ENCODE measurements at places on chromosomes 1 and 21.

- DNase-seq, result no peak
Observed at GRCh38 chr1:155919801-155920200, 8.7 kb upstream of the RIT1 start.

DNA sequence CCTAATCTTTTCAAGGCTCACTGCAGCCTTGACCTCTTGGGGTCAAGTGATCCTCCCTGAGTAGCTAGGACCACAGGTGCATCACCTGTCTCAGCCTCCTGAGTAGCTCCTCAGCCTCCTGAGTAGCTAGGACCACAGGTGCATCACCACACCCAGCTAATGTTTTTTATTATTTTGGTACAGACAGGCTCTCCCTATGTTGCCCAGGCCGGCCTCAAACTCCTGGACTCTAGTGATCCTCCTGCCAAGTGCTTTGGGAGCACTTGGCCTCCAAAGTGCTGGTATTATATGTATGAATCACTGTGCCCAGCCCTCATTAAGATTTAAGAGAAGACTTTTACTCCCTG lies 58.5 kb upstream of the S1PR1 start:
- no peak for DNase-seq

DNA sequence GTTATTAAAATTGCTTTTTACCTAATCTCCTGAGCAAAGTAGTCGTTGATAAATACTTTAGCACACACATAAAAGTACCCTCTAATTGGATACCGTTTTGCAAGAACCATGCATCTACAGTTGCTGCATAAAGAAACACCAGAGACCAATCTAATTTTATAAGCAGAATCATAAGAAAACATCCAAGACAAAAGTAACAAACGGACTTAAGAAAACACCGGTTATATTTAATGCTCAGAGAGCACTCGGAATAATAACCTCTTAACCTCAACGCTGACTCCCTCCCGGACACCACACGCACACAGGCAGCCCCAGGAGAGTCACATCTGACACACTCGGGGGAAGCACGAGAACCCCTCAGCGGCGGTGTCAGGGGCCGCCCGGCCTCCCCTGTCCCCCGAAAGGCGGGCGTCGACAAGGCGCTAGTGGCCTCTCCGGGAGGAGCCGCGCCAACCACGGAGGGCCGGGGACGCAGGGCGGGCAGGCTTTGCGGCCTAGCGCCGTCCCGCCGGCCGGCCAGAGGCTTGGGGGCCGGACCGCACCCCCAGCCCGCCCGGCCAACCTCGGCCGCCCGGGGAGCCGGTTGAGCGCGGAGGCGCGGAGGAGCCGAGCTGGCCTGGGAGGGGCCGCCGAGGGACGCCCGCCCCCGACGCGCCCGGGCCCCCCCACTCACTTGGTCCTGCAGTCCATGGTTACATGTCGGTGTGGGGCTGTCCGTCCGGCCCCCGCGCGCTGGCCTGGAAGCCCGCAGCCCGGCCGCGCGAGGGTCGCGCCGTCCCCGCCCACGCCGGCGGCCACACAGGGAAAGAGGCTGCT lies 606 bp downstream of the DENND1B start:
- peak; percentile 78 for DNase-seq

DNA sequence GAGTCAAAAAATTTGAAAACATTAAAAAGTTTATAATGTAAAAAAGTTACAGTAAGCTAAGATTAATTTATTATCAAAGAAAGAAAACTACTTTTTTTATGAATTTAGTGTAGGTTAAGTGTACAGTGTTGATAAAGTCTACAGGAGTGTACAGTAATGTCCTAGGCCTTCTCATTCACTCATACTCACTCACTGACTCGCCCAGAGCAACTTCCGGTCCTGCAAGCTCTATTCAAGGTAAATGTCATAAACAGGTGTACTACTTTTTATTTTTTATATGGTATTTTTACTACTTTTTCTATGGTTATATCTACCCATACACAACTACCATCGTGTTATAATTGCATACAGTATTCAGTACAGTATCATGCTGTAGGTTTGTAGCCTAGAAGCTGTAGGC lies 49.6 kb downstream of the TBX19 start:
- no peak for DNase-seq

DNA sequence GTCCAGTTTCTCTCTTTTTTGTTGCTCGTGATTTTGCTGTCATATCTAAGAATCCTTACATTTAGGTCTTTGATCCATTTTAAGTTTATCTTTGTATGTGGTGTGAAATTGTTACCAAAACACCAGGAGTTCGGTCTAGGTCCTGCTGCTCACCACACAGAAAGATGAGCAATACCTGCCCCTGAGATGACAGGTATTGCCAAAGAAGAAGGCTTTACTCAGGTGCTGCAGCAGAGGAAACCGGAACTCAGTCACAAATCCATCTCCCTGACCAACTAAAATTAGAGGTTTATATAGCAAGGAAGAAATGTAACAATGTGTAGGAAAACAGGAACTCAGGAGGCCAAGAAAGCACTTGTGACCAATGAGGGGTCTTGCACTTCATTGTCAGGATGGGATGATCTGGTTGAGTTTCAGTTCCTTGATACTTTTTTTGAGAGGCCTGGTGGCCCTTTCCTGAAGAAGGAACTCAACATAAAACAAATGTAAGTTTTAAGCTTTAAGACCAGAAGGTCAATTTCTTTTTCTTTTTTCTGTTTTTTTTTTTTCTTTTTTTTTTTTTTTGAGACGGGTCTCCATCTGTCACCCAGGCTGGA lies 16.5 kb upstream of the SETDB1 start:
- DNase-seq, result no peak

DNA sequence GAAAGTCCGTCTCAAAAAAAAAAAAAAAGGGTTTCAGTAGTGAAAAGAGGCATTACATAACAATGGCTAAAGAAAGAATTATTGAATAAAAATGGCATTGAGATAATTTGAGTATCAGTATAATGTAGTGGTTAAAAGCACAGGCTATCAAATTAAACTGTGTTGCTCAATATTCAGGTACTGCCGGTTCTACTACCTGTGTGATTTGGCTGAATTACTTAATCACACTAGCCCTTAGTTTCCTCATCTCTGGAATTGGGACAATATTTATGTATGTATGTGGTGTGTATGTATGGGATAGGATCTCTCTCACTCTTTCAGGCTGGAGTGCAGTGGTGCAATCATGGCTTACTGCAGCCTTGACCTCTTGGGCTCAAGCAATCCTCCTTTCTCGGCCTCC lies 56.1 kb upstream of the TEKT2 start:
- DNase-seq, result no peak

DNA sequence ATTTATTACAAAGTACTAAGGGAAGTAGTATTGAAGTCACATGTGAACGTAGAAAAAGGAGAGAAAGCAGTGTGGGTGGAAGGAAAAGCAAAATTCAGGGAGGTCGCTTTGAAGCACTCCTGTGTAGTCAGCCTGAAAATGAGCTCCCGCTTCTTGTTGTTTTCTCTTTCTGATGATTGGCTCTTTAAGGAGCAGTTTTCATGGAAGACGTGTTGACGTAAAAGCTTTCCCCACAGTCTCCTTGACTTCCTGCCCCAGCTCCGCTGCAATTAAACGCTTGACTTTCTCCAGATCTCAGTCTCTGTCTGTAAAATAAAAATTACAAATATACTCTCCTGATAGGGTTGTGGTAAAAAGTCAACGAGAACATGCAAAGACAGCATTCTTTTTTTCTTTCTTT lies 661.5 kb upstream of the ZP4 start:
- DNase-seq, result no peak

DNA sequence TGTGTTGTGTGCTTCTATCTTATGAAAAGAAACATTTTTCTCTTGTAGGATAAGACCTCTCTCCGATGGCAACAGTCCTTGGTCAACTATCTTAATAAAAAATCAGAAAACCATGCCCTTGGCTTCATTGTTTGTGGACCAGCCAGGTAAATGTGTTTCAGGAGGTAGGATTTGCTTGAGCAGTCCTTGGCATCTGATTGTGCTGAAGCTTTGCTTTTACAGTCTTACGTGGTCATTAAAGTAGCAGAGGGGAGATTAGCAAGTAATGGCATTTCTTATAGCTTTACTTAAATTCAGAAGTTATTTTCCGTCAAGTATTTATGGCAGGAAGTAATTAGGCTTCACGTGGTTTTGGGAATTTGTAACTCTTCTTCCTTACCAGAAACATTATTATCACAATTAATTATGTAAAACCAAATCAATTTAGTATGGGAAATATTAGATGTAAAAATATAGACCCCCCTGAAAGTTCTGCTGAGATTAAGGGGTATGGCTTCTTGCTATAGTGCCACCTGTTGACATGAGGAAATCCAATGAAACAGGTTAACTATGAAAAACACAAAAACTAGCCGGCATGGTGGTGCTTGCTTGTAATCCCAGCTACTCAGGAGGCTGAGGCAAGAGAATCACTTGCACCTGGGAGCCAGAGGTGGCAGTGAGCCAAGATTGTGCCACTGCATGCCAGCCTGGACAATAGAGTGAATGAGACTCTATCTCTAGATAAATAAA lies 49.0 kb downstream of the MAP3K21 start:
- no peak for DNase-seq

GRCh38 chr1:101278238-101278637 lies 41.4 kb downstream of the S1PR1 start:
- DNase-seq, result no peak

GRCh38 chr1:55190109-55190508 lies 25.1 kb downstream of the USP24 start:
- DNase-seq, result no peak
